Breast epithelium (tissue), 4 donors: ENCODE measurements at places on chromosomes 16 and 17. TPM values are rescaled to one million over a fixed set of nuclear protein-coding genes. Genes with fewer than 3 reads are reported as not detected.

GRCh38 chr16:69938981-69939820, 11.9 kb upstream of the CLEC18A start:
- no peaks in the 10 kb centered on the region for H3K27me3 ChIP-seq
- H3K4me1 ChIP-seq = no peaks in the 10 kb centered on the region
- no peak for DNase-seq
- H3K27ac ChIP-seq = no peak overlapping the region
- no peak overlapping the region for H3K4me3 ChIP-seq
- peaks cover 15% of the 10 kb centered on the region for H3K36me3 ChIP-seq

DNA sequence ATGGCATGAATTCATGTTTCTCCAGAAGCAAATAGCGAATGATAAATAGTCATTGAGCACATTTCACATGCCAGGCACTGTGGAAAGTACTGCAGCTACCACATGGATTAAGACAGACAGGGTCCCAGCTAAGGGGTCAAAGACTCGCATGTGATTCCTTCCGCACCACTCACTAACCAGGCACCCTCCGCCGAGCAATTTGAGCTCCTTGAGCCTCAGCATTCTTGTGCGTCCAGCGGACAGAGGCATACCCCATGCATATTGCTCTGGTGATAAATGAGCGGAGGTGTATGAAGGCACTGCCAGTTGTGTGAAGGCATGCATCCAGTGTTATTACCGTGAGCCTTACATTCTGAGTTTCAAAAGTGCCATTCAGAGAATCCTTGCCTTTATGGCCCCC, 358.7 kb downstream of the HS3ST4 start:
- no peak overlapping the region for H3K27ac ChIP-seq
- no peaks in the 10 kb centered on the region for H3K4me1 ChIP-seq
- no peaks in the 10 kb centered on the region for H3K27me3 ChIP-seq
- H3K4me3 ChIP-seq = no peak overlapping the region
- no peaks in the 10 kb centered on the region for H3K36me3 ChIP-seq

GRCh38 chr17:20995164-20995872, 47.5 kb downstream of the USP22 start:
- peak; percentile 45 for DNase-seq
- no peaks in the 10 kb centered on the region for H3K36me3 ChIP-seq
- no peaks in the 10 kb centered on the region for H3K27me3 ChIP-seq
- no peak overlapping the region for H3K4me3 ChIP-seq
- peaks cover 11% of the 10 kb centered on the region for H3K4me1 ChIP-seq
- H3K27ac ChIP-seq = no peak overlapping the region

The WNT3 gene
- total RNA-seq = 0.48 TPM

GRCh38 chr17:20706751-20707373, 127.3 kb downstream of the CDRT15L2 start:
- peak overlapping the region; percentile 17 for H3K27ac ChIP-seq
- no peaks in the 10 kb centered on the region for H3K27me3 ChIP-seq
- DNase-seq = no peak
- H3K36me3 ChIP-seq = no peaks in the 10 kb centered on the region
- no peaks in the 10 kb centered on the region for H3K4me1 ChIP-seq
- H3K4me3 ChIP-seq = peak overlapping the region; percentile 30

The CHST5 gene
- not detected for total RNA-seq

- H3K27me3 ChIP-seq = no peaks in the 10 kb centered on the region
- no peaks in the 10 kb centered on the region for H3K36me3 ChIP-seq
- no peak for DNase-seq
- H3K4me3 ChIP-seq = no peak overlapping the region
- no peak overlapping the region for H3K27ac ChIP-seq
These were observed 158.1 kb downstream of the CYLD start for GRCh38 chr16:50899951-50900350.

The GPS1 gene
- 68.8 TPM for total RNA-seq

DNA sequence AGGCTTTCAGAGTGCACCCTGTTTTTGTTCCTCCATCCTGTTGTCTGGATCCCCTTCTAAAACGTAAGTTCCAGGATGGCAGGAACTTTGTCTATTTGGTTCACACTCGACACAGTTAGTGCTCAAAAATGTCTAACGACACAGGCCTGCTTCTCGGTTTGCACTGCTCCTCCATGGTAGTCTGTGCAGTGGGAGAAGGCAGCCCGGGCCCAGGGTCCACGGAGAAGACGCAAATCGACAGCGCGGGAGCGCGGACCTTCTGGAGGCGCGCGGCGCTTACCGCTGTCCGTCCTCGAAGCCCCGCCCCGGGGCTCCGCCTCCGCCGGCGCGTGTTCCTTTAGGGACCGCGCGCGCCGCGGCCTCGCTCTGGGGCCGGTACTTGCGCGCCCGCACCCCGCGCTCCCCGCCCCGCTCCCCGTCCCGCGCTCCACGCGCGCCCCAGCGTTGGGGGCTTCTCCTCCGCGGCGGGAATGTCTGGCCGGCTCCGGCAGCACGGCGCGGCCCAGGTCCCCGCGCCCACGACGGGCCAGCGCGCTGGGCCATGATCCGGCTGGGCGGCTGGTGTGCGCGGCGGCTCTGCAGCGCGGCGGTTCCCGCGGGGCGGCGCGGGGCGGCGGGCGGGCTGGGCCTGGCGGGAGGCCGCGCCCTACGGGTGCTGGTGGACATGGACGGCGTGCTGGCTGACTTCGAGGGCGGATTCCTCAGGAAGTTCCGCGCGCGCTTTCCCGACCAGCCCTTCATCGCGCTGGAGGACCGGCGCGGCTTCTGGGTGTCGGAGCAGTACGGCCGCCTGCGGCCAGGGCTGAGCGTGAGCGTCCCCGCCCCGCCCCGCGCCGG, at the start of gene NT5M:
Gene NT5M, plus strand, starts transcription at position 364 of the 837 bp plus-strand sequence. Its CDS starts 178 bp downstream, at position 542.
- no peaks in the 10 kb centered on the region for H3K36me3 ChIP-seq
- H3K27me3 ChIP-seq = no peaks in the 10 kb centered on the region
- peak within 1 kb of the TSS; percentile 46 for H3K4me3 ChIP-seq
- peak within 1 kb of the TSS; percentile 62 for H3K27ac ChIP-seq
- H3K4me1 ChIP-seq = no peaks in the 10 kb centered on the region
